ENCODE measurements at places on chromosomes 1 and 21.

GRCh38 chr1:13756557-13757315 is 56.7 kb downstream of the PRDM2 start:
- no peak for ATAC-seq

- no peak for ATAC-seq
Observed at GRCh38 chr1:14010476-14010875, 310.5 kb downstream of the PRDM2 start.

DNA sequence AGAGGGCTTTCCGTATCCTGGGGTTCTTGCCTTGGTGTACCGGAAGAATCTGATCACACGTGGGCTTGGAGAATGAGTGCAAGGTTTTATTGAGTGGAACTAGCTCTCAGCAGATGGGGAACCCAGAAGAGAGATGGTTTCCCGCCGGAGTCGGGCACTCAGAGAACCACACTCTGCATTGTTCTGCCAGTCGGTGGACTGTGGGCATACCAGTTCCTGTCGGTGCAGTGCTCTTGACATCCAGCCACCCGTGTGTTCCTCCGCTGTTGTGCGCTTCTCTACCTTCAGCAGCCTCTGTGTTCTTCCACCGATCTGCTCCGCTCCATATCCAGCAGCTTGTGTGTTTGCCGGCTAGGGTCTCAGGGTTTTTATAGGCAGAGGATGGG is 10.8 kb upstream of the PPIE start:
- peak; percentile 33 for ATAC-seq

DNA sequence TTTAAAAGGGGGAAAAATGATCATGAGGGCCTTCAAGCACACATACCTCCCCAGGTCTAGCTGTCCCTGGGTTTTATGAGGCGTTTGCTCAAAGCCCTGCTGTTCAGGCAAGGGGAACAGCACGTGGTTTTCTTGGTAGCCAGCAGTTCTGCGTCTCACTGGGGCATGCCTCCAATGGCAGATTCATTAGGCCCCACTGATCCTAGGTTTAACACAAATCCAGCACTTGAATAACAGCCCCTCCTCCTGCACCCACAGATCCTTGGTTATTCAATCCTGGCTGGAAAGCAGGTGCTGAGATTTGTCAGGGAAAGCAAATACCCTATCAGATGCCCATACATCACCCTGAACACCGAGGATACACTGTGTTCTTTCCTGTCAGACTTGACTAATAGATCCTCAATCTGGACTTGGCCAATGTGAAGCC is 106.4 kb downstream of the ZC3H11B start:
- no peak for ATAC-seq

- ATAC-seq = no peak
Observed at GRCh38 chr1:170219163-170219562, 73.4 kb downstream of the NTMT2 start.

- ATAC-seq = no peak
Observed at GRCh38 chr1:6683434-6683833, 18.2 kb downstream of the DNAJC11 start.

GRCh38 chr1:207578796-207579435 is 66.0 kb upstream of the CR1L start:
- no peak for ATAC-seq

- no peak for ATAC-seq
Observed at GRCh38 chr1:8370046-8370881, 52.4 kb downstream of the SLC45A1 start.

- no peak for ATAC-seq
Observed at GRCh38 chr1:37475380-37476086, 1.2 kb downstream of the ZC3H12A start.

DNA sequence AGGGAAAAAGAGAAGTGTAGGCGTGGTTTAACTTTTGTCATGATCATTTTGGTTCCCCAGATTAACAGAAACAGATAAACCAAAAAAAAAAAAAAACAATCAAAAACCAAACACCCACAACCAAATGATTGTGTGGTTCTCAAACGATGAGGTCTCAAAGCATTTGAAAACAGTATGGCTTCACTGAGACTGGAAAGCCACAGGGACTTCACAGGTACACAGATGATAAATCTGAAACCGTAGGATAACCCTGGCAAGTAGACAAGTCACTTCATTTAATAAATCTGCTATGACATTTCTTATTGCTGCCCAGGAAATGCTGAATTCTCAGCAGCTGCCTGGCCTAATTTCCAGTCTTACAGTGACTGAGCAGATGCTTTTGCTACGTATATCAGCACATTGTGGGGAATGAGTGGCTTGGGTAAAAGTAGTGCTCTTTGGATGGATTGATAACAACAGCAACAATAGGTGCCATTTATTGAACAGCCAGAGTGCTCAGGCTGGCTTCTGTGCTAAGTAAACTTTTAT is 6.1 kb downstream of the ST6GALNAC3 start:
- no peak for ATAC-seq

- no peak for ATAC-seq
Observed at GRCh38 chr1:234616644-234617043, 6.7 kb upstream of the IRF2BP2 start.

DNA sequence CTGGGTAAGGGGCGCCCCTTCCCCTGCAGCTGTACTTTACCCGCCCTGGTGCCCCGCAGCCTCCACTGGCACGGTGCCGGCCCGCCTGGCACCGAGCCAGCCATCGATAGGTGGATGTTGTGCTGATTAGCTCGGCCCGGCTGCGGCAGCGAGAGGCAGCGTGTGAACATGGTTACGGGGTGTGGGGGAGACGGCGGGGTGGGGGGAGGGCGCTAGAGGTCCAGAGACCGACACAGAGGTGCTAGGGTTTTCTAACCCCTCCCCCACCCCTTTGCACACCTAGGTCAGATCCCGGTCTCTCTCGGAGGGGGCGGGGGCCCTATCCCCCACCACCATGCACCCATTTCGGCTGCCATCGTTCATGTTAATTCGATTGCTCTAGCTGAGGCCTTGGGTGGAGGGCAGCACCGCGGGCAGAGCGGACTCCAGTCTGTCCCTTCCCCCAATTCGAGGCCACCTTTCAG is 6.7 kb downstream of the EFNA4 start:
- no peak for ATAC-seq

DNA sequence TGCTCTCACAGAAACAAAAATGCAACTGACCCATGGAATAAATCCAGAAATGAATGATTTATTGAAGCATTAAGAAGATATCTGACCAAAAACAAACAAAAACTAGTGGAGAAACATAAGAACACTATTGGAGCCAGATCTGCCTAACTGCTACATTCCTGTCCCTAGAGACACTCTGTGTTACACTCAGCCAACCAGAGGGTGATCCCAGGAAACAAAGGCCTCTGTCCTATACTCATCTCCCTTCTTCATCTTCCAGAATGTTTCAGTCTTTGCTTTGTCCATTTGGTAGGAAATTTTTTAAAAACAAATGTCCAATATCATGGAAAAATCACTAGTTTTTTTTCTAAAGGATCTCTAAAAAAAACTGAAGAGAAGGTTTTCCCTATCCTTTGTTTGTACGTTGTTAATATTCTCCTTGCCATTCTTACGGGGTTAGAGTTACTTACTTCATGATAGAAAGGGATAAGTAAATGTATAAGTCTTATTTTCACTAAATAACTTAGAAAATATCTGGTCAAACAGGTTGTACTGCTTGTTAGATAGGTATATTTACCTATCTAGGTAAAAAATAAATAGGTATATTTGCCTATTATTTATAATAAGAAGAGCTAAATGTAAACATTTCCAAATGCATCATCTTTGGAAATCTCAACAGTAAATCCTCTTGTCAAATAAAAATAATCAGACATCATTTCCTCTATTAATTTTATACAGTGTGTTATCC is 59.1 kb downstream of the NME7 start:
- no peak for ATAC-seq

DNA sequence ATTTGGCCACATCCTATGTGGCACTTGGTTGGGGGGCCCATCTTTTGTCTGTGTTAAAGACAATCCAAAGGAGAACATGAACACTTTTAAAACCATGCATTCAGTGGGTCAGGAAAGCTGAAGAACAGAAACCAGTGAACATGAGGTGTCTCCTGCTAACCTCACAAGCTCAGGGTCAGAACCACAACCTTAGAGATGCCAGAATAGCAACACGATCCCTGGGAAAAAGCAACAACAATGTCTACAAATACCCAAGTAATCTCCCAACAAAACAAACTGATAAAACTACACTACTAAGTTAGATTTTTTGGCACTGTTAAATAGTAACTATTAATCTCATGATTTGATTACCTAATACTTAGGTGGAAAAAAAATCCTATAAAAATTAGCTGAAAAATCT is 34.1 kb upstream of the GNG4 start:
- ATAC-seq = no peak

GRCh38 chr21:18518054-18518481 is 114.5 kb upstream of the TMPRSS15 start:
- ATAC-seq = no peak

- no peak for ATAC-seq
Observed at GRCh38 chr1:227897704-227898438, 49.9 kb downstream of the WNT9A start.

- ATAC-seq = no peak
Observed at GRCh38 chr21:37871121-37871862, 45.0 kb downstream of the KCNJ6 start.

DNA sequence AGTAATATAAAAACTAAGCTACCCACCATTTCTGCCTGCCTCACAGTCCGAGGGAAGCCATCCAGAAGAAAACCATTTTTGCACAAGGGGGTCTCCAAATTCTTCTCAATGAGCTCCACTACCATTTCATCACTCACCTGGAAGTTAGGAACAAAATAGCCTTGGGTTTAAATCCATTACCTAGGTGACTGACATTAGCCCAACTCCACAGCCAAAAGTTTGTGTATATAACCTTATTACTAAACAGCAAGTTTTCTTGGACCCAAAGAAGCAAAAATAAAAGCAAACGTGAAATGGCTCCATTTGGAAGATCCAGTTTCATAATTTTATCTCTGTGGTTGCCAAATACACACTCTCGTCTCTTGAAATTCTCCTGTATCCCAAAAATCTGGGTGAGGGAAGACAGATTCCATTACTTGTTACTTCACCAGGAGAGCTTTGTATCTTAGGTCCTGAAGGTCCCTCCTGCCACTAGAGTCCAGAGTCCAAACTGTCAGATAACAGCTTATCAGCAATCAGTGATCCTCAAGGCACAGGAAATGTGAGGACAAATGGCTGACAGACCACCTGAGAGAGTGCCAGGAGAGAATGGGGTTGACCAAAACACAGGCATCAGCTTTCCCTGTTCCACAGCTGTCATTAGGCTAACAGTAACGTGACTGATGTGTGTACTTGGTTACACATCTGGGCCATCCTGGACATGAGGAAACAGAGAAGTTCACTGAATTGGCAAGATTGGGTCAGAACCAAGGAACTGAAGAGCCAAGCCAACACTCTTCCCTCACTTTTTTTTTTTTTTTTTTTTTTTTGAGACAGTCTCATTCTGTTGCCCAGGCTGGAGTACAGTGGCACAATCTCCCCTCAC is 14.9 kb downstream of the AK2 start:
- ATAC-seq = no peak
